ENCODE measurements at places on chromosomes 13 and 19.

- no peak for DNase-seq
Observed at GRCh38 chr13:101283782-101284181, 132.5 kb downstream of the NALCN start.

GRCh38 chr13:41549491-41549890 lies 92.1 kb downstream of the RGCC start:
- DNase-seq, result no peak

GRCh38 chr19:325173-325936 lies 19.2 kb downstream of the MIER2 start:
- no peak for DNase-seq

- DNase-seq, result no peak
Observed at GRCh38 chr19:30303131-30303654, 69.0 kb upstream of the ZNF536 start.

GRCh38 chr13:19153782-19154450 lies 27.7 kb downstream of the TUBA3C start:
- DNase-seq, result peak; percentile 49

- DNase-seq, result no peak
Observed at GRCh38 chr13:33213797-33214196, 71.8 kb downstream of the STARD13 start.

DNA sequence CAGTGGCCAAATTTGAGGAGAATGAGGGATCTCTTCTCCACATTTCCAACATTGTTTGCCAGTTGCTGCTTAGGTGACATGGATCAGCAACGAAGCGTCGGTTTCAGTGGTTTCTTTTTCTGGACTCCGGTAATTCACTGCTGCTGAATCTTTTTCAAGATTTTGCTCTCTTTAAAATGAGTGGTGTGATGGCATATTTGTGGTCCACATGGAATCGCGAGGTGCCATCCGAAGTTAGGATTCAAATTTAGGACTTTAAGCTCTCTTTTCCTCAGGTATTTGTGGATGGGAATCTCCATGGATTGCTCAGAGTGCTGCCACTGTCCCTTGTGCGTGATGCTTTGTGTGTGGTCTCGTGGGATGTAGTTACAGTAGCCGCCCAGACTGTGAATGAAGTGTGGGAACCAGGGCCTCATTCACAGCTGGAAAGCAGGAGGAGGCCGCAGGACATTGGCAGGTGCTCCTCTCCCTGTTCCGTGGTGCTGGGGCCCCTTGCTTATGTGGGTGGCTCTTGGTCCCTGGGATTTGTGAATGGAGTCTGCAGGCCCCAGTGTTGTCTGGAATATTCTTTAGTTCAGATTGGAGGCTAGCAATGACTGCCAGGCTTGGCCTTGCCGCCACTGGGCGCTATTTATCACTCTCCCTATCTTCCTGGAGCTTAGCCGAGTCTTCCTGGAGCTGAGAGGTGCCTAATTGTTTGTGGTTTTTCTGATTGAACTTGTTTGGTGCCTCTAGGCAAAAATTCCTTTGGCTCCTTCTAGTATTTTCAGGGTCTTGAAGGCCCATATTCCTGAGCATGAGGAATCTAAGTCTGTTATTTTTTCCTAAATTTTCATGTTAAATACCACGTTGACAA lies 1.5 kb downstream of the ILF3 start:
- DNase-seq, result no peak

GRCh38 chr19:10808937-10809649 lies 26.9 kb downstream of the TMED1 start:
- no peak for DNase-seq

- DNase-seq, result no peak
Observed at GRCh38 chr13:40060296-40061007, 405.0 kb downstream of the COG6 start.

DNA sequence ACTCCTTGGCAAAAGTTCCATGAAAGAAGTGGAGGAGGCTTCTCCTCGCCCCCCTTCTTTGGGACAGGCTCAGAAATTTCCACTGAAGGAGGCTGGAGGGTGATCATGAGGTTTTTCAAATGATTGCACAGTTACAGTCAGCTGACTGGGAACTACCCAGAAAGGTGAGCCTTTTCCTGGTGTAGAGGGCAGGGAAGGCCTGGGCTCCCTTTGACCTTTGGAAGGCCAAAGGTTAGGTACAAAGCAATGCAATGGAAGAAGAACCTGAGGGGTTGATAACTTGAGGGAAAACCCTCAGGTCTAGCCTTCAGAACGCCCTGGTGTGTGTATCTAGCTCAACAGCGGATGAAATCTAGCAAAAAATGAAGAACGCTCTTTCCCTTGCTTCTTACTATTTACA lies 50.1 kb upstream of the SLC15A1 start:
- DNase-seq, result no peak

DNA sequence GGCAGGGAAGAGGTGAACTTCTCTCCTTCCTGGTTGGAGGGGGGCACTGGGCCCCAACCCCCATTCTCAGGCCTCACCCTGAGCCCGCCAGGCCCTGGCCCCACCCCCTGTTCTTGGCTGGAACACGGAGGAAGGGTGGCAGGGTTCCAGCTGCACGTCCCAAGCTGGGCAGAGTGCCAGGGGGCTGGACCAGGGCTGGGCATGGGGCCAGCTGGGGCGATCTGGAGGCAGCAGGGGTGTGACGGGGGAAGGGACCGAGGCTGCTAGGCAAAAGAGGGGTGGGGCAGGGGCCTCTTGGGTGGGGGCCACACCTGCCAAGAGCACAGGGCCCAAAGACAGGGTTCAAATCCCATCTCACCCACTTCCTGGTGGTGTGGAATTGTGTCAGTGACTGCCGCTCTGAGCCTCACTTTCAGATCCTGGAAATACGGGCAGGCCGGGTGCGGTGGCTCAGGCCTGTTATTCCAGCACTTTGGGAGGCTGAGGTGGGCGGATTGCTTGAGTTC lies 2.2 kb downstream of the HIF3A start:
- no peak for DNase-seq

DNA sequence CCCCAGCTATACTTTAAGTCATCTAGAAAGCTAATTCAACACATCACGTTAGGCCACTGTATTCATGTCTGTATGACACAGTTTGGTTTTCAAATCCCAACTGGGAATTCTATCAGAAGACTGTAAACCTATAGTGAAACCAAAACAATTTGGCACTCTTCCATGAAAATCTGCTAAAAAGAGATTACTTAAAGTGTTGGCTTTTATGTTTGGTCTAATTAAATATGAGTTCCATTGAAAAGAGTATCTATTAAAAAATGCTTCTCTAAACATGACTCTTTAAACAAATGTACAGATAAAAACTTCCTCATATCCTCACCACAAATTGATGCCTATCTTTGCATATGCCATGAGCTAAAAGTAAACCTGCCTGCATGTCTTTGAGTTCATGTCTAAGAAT lies 25.4 kb downstream of the PCDH9 start:
- DNase-seq, result no peak

GRCh38 chr13:44471686-44472085 lies 98.1 kb downstream of the SERP2 start:
- no peak for DNase-seq

DNA sequence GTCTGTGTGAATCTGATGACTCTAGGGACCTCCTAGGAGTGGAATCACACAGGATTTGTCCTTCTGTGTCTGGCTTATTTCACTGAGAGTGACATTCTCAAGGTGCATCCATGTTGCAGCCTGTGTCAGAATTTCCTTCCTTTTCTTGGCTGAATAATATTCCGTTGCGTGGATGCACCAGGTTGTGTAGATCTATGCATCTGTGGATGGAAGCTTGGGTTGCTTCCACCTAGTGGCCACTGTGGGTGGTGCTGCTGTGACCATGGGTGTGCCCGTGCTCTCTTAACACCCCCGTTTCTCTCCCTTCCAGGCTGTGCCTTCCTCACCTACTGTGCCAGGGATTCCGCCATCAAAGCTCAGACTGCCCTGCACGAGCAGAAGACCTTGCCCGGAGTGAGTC lies 26.2 kb downstream of the CELF5 start:
- no peak for DNase-seq

DNA sequence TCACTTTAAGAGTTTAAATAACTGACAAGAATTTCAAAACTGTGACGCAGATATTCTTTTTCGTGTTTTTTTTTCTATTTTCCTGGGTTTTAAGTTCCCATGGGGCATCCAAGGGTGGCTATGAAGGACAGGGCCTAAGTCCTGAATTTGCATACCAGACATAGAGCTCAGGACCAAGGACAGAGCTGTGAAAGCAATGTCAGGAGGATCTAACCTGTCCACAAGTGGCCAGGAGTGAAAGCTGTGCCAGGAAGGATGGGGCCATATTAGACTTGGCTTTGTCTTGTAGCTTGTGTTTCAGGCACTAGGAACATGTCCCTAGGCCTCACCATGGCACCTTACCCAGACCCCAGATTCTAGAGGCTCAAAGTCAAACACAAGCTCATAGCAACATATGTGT lies 289.4 kb upstream of the MIR17HG start:
- DNase-seq, result peak; percentile 9

- DNase-seq, result no peak
Observed at GRCh38 chr19:14441041-14441938, 8.2 kb downstream of the PKN1 start.

GRCh38 chr13:101673360-101674105 lies 221.1 kb downstream of the ITGBL1 start:
- DNase-seq, result no peak

DNA sequence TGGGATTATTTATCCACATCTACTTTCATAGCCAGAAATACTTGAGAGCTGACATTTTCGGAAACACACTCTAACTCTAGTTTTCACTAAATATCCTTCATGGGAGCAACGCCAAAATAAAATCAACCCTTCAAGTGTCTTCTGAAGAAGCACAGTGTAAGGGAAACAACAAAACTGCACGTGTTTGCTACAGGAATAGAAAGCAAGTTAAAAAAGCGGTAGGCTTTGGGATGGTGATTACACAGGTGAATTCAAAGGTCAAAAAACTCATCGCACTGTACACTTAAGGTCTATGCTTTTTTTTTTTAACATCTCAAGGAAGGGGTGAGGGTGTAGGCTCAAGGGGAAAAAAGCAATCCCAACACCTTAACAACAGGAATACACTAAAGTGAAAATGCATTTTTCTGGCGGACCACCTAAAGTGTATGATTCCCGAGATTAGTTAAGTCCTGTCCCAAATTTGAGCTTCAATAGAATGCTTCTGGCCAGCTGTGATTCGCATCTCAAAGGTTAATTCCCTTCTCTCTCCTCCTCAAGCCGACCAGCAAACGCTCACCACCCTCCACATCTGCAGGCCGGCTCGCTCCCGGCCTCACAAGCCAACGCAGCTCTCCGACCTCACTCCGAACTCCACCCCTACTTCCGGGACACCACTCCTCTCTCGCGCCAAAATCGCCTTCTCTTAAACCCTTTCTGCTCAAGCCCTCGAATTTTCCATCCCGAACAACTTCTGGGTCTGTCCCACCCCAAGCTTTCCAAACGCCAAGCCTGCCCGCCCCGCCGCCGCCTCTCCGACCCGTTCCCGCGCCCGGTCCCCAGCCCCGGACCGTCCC lies 1.1 kb downstream of the ARGLU1 start:
- peak; percentile 28 for DNase-seq

GRCh38 chr19:35116072-35116801 lies 614 bp downstream of the FXYD3 start:
- no peak for DNase-seq

GRCh38 chr19:10797541-10798256 lies 38.3 kb downstream of the TMED1 start:
- DNase-seq, result no peak

- peak; percentile 57 for DNase-seq
Observed at GRCh38 chr19:54684527-54684926, 21.7 kb downstream of the LILRB4 start.

- DNase-seq, result no peak
Observed at GRCh38 chr19:33860312-33861090, 63.8 kb downstream of the KCTD15 start.

- DNase-seq, result no peak
Observed at GRCh38 chr19:17580470-17581144, 25.2 kb downstream of the COLGALT1 start.

GRCh38 chr13:33794576-33794975 lies 23.4 kb upstream of the RFC3 start:
- DNase-seq, result no peak
